ENCODE measurements at places on chromosomes 1 and 21. TPM values are rescaled to one million over a fixed set of nuclear protein-coding genes. Genes with fewer than 3 reads are reported as not detected.

GRCh38 chr1:157893686-157894085 is 52.1 kb upstream of the CD5L start:
- no peak for DNase-seq

- DNase-seq, result no peak
Observed at GRCh38 chr1:57277681-57278080, 146.2 kb downstream of the DAB1 start.

GRCh38 chr1:103142461-103142860 is 34.1 kb upstream of the COL11A1 start:
- no peak for DNase-seq

DNA sequence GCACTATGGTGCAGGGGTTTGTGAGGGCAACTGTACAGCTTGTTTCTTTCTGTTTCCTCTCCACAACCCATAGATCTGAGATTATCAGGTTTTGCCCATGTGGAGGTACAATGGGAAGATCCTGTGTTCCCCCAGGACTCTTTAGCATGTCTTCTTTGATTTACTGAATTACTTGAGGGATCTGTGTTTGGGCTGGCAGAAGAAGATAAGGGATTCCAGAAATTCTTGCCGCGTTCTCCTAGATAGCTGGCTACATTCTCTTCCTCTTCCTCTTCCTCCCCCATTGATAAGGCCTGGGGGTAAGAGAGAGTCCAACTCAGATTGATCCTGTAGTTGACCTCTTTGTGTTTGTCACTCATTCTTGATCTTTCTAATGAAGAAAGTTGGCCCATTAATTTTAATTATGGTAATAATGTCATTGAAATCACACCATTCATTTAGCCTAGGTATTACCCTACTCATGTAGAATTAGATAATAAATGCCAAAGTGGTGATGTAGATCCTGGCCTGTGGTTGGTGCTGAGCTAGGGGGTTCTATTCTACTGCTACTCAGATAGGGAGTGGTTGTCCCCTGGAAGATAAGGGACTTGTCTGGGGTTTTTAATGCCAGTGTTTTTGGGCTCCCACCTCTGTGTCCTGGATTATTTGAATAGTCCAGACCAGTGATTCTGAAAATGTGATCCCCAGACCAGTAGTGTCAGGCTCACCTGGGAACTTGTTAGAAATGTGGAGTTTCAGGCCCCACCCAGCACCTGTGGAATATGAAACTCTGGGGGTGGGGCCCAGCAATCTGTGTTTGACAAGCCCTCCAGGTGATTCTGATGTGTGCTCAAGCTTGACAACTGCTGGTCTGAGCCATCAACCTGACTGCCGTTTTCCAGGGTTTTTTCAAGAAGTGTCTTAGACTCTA is 122.2 kb downstream of the NOS1AP start:
- no peak for DNase-seq

GRCh38 chr21:35376406-35377135 is 327.5 kb upstream of the RUNX1 start:
- no peak for DNase-seq

- DNase-seq, result no peak
Observed at GRCh38 chr1:9260059-9260766, 25.6 kb downstream of the H6PD start.

- DNase-seq, result no peak
Observed at GRCh38 chr1:199422206-199422605, 605.3 kb upstream of the NR5A2 start.

- DNase-seq, result no peak
Observed at GRCh38 chr1:223702735-223703667, 9.3 kb upstream of the CAPN2 start.

GRCh38 chr1:113321771-113322387 is 68.4 kb upstream of the MAGI3 start:
- no peak for DNase-seq

- DNase-seq, result no peak
Observed at GRCh38 chr1:59149435-59149834, 147.5 kb upstream of the FGGY start.

DNA sequence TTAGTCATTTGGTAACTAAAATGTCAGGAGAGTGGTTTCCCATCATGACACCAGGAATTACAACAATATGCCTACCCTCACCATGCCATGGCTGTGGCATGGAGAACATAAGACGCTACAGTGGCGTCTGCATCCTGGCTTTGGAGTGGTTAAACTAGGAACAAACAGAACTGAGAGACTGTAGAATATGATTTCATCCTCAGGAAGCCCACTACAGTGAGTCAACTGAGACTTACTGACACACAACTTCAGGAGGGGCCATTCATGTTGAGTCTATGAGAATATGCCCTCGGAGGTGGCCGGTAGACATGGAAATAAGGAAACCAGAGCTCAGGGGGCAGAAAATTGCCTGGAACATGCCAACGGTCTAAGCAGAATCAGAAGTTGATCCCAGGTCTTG is 5.9 kb upstream of the BACE2 start:
- DNase-seq, result no peak

DNA sequence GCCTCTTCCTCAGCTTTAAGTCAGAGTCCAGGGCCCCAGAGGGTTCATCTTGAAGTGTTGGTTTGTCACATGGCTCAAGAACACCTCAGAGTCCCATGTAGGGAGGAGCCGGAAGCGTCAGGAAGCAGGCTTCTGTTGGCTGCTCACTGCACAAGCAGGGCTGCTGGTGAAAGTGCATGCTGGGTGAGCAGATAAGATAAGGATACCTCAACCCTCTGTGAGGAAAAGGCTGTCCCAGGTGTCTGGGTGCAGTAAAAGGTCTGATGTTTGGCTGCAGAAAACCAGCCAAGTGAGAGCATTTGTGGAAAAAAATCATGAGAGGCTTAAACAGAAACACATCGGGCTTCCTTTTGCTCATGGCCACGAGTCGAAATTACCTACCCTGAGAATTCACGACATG is 6.2 kb upstream of the TEX35 start:
- no peak for DNase-seq

DNA sequence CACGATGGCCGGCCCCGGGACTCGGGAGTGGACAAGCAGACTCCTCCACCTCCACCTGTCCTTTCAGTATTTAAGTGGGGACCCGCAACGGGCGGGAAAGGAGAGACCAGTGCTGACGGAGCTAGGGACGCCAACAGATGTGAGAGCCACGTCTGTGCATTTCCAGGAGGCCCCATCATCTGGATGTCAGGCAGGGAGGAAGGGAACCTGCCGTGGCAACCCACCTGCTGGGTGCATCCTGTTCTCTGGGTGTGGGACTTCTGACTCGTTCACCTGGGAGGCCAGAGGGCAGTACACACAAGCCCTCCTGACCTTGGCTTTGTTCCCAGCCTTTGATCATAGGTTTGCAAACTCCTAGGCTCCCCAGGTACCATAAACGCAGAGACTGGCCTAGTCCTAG is 5.6 kb upstream of the PCBP3 start:
- no peak for DNase-seq

DNA sequence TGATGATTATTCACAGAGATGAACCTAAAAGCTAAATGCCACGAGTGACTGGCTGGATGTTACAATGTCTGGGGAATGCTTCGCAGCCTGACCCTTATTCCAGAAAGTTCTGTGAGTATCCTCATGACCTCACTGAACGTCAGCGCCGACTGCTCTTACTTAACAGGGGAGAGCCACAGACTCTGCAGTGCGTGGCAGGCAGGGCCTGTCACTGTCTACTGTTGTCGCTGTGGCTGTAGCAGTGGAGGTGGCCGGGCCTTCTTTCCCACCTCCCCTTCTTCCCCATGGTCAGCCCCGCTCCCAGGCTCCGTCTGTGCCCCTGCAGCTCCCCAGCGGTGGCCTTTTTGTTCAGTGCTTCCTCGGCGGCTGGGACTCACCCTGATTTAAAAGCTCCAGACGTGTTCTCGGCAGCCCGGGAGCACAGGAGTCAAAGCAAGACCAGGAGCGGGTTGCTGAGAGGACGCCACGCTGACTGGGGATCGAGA is 52.2 kb upstream of the TARBP1 start:
- no peak for DNase-seq

DNA sequence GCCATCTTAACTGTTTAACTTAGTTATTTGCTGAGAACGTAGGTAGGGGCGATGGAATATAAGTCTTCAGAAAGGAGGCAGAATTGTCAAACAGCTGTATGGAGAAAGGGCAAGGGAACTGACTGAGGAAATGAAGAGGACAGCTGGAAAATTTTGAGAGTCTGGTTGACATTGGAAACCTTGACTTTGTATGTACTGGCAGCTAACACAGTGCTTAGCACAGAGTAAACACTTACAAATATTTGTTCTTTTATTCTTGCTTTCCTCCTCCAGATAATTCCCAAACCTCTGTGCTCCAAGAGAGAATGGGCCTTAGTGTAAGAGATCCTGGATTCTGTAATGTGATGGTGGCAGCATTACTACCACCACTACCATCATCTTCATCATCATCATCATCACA is 91.3 kb downstream of the ZSCAN20 start:
- DNase-seq, result no peak

Gene AUNIP
- 1.7 TPM for total RNA-seq

Gene LYPD8
- not detected for total RNA-seq

Gene EIF4G3
- 47.4 TPM for total RNA-seq

Gene OR10J1
- total RNA-seq, result not detected

Gene KRTAP10-10
- not detected for total RNA-seq

Gene TNNT2
- not detected for total RNA-seq

Gene C1orf87
- total RNA-seq, result 0.31 TPM

Gene SPATA17
- 4.7 TPM for total RNA-seq

Gene AADACL3
- not detected for total RNA-seq

Gene CACNA1E
- 77.4 TPM for total RNA-seq

Gene CFAP74
- total RNA-seq, result 0.47 TPM

Gene MTARC1
- total RNA-seq, result 9.4 TPM

Gene KANK4
- 0.47 TPM for total RNA-seq

Gene NEGR1
- total RNA-seq, result 40.9 TPM

All from occipital lobe (tissue), 3 donors.